ENCODE measurements at places on chromosomes 2 and 18.

DNA sequence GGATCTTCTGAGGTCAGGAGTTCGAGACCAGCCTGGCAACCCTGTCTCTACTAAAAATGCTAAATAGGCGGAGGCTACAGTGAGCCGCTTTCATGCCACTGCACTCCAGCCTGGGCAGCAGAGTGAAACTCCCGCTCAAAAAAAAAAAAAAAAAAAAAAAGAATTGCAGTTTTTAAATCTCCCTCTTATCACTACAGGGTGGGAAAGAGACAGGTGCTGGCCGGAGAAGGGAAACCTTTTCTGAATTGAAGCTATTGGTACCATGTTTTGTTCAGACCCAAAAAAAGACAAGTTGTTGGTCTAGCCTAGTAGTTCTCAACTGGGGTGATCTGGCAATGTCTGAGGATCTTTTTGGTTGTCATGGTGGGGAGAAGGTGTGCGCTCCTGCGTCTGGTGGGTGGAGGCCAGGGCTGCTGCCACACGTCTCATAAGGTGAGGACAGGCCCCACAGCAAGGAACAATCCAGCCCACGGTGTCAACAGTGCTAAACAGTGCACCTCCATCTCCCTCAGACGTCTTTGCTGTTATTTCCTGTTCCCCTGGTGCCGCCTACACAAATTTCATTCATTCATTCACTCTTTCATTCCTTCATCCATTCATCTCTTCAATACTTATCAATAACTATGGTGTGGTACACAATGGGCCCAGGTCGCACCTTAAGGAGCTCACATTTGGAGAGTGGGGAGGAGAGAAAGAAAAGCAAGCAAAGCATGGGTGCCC, 28.8 kb upstream of the ODC1 start:
- DNase-seq = no peak

GRCh38 chr2:204219196-204219595, 282.6 kb downstream of the ICOS start:
- no peak for DNase-seq

DNA sequence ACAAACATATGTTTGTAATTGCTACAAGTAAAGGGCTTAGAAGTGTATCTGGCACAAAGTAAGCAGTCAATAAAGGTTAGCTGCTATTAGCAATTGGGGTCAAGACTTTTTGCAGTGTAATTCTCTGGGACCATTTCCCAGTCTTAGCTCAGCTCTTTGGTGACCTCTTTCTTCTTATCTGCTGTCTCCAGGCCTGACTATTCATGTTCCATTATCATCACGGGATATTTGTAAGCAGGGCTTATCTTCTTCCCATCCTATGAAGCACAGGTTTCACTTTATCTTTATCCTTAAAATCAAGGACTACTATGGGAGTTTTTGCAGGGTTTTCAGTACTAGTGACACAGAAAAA, 131.7 kb downstream of the DOCK10 start:
- DNase-seq = no peak

- no peak for DNase-seq
Observed at GRCh38 chr18:24220318-24220688, 81.4 kb downstream of the CABYR start.

DNA sequence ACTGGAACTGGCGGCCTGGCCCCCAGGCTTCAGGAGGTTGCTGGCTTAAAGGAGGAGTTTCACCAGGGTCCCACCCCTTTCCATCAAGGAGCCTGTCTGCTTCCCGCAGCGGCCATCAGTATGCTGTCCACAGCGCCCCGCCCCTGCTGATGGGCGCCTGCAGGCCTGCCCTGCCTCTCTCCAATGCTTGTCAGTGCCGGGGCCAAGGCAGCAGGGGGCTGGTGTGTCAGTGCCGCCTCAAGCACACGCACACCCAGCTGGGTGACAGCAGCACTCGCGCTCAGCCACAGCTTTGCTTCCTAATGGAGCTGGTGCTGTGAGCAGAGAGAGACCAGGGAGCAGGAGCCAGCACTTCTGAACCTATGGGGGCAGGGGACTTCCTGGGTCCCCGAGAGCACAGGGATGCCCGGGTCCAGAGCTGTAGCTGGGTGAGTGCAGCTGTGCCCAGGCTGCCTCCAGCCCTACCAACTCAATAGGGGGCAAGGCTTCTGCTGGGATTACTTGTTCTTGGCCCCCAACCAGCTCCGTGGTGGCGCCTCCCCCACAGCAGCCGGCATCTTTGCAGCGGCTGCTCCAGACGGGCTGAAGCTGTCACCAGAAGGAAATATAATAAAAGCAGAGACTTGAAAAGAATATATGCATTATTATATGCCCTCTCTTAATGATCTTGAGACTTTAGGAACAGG, 377.2 kb upstream of the LRATD1 start:
- no peak for DNase-seq

GRCh38 chr2:146374505-146374904, 1470.3 kb upstream of the ACVR2A start:
- DNase-seq = no peak

- DNase-seq = no peak
Observed at GRCh38 chr2:17604050-17604449, 63.6 kb downstream of the VSNL1 start.

DNA sequence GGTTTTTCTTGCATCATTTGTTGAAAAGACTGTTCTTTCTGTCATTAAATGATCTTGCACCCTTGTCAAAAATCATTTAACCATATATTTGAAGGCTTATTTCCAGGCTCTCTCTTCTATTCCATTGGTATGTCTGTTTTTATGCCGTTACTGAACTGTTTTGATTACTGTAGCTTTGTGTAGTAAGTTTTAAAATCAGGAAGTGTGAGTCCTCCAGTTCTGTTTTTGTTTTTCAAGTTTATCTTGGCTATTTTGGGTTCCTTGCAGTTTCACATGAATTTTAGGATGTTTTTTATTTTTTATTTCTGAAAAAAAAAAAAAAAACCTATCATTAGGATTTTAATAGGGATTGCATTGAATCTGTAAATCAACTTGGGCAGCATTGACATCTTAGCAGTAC, 39.0 kb downstream of the SLC39A10 start:
- DNase-seq = no peak

DNA sequence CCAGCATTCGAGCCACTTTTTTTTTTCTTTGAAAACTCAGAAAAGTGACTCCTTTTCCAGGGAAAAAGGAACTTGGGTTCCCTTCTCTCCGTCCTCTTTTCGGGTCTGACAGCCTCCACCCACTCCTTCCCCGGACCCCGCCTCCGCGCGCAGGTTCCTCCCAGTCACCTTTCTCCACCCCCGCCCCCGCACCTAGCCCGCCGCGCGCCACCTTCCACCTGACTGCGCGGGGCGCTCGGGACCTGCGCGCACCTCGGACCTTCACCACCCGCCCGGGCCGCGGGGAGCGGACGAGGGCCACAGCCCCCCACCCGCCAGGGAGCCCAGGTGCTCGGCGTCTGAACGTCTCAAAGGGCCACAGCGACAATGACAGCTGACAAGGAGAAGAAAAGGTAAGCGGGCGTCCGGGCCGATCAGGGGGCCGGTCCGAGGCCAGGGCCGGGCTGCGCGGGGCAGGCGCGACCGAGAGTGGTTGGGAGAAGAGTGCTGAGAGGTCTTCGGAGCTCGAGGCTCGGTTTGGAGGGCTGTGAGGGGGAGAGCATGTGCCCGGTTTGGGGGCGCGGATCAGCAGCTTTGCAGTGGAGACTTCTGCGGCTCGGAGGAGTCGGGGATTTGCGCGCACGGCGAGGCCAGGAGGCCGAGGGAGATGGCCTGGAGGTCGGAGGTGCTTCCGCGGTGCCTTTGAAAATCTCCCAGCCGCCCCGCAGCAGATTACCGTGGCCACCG, 502 bp downstream of the EPAS1 start:
- peak; percentile 59 for DNase-seq

DNA sequence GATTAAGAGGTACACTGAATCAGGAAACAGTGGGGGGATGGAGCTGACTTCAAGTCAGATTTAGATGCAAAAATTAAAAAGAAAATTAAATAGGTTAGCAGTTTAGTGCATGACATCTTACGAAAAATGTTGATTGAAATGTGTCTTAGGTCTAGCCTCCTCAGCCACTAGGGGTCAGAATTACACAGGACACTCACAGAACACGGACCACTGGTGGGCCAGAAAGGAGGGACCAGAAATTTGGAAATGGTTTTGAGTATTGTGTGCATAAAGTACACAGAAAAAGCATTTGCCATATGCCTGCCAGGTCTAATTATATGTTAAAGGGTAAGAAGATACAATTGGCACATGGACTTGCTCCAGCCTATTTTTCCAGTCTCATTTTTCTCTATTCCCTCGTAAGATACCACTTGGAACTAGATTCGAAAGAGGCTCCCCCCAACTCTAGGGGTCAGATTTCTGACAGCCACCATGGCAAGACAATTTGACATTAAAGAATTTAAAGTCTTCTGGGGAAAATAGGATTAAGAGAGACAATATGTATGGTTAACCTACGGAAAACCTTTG, 550.2 kb upstream of the SETBP1 start:
- DNase-seq = no peak

- no peak for DNase-seq
Observed at GRCh38 chr18:41486575-41486974, 468.5 kb upstream of the PIK3C3 start.

- DNase-seq = no peak
Observed at GRCh38 chr2:196322973-196323810, 151.8 kb upstream of the STK17B start.

DNA sequence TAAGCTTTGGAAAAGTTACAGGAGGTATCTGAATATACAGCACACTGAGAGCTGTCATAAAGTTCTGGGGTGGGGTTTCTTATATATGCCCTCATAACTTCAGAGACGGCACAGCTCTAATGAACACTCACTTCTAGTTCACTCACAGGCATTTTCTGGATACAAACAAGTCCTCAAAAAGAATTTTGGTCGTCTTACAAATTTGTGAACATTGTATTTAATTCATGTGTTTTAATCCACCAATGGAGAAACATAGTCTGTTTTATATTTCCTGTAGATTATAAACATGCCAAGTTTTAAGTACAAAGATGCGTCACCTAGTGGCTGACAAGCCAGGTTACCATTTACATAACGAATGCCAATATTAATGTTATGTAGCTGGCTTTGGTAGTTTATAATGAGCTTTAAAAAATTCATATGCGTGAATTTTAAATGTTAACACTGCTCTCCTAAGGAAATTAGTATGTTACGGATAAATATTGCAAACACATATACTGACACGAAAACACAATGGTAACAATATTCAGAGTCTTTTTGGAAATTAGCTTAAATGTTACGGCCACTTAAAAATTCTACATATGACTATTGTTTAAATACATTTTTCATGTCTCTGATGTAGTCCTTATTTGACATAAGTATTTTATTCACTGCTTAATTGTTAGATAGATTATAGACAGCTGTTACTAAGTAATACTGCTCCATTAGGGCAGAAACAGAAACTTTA, 2.5 kb downstream of the COL3A1 start:
- DNase-seq = no peak

Data from nucleus accumbens (tissue), 56 donors.